G401 (cell line): ENCODE measurements at places on chromosomes 13 and 19. TPM values are rescaled to one million over a fixed set of nuclear protein-coding genes. Genes with fewer than 3 reads are reported as not detected.
A peak's percentile ranks its signal among the peaks of the same experiment; 100 is the strongest.

Gene ZNF417
- 6.0 and 9.7 TPM in 2 replicates for total RNA-seq

GRCh38 chr13:23086968-23087623 lies 93.7 kb upstream of the SGCG start:
- DNase-seq: no peak

Gene SPART
- 0.31 and 0.43 TPM in 2 replicates for total RNA-seq

Gene RDH8
- not detected in 2 replicates for total RNA-seq

Gene SLC10A2
- not detected in 2 replicates for total RNA-seq

DNA sequence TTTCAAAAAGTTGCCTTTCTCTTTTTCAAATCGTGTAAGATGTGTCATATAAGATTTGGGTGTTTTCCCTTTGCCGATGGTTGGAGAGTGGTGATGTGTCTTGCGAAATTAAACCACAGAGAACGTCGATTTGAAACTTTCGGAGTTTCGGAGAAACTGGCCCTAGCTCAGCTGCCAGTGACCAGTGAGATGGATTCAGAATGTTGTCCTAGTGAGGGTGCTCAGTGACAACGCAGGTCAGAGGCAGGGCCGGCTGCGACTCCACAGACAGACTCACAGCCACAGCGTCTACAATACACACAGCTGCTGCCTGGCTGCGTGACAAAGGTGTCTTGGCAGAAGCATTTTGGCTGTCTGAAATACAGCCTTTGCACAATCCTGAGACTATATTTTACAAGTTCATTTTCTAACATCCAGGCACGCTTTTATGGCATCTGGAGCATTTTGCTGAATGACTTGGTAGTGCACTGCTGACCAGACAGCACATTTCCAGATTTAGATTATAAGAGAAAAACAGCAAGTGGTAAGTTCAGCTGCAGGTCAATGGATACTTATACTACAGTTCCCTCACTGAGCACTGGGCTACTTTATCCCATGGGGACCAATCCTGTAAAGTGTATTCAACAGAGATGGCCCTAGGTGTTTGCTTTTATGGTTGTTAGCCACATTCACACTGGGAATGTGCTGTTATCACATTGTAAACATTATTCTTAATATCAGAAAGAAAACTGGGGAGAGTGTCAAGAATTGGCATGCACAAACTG lies 207.5 kb downstream of the KCNRG start:
- DNase-seq: peak; percentile 14

Gene ZNF724
- 8.7 and 19.7 TPM in 2 replicates for total RNA-seq

DNA sequence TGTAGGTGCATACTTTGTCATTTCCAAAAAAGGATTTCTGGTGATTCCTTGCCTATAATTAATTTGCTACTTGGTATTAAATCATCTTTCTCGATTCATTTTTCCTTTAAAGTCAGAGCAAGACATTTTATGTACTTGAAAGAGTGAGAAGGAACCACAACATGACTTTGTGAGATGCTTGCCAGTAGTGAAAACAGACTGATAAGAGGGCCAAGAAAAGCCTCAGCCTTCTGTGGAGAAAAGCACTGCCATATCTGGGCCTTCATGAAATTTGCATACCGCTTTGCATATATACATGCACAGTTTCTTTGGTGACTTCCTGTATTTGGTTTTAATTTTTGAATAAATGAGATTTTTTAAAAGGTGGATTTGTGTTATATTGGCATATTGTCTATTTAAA lies 128.4 kb downstream of the CDK8 start:
- no peak for DNase-seq

GRCh38 chr19:33220115-33220514 lies 5.5 kb downstream of the SLC7A10 start:
- DNase-seq: no peak

- no peak for DNase-seq
Observed at GRCh38 chr19:4930664-4931063, 21.4 kb downstream of the UHRF1 start.

- no peak for DNase-seq
Observed at GRCh38 chr13:49641801-49642291, 13.5 kb downstream of the ARL11 start.

Gene CCNA1
- 0.25 and 1.1 TPM in 2 replicates for total RNA-seq

- peak; percentile 6 for DNase-seq
Observed at GRCh38 chr13:108086678-108087077, 128.7 kb downstream of the LIG4 start.

- DNase-seq: no peak
Observed at GRCh38 chr13:93244141-93244917, 17.7 kb downstream of the GPC6 start.

GRCh38 chr19:51994048-51994644 lies 7.5 kb upstream of the ZNF350 start:
- DNase-seq: no peak

DNA sequence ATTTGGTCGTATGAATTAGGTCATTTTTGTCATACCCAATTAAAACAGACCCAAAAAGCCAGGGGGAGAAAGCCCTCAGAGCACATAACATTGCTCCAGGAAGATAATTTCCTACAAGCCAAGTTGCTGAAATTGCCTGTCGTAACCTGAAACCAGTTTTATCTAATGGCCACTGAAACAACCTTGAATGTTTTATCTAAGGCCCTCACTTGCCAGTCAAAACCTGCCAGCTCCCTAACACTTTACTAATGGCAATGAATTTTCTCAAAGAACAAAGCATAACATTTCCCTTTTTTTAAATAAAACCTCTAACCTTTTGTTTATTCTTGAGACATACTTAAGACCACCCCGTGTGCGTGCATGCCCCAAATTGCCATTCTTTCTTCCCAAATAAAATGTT lies 496.2 kb upstream of the KLHL1 start:
- DNase-seq: no peak

Gene POU2F2
- total RNA-seq: not detected in 2 replicates
